RPMI7951 (cell line): ENCODE measurements at places on chromosomes 2 and 18. TPM values are rescaled to one million over a fixed set of nuclear protein-coding genes. Genes with fewer than 3 reads are reported as not detected.

- no peak for DNase-seq
Measured at GRCh38 chr2:42767080-42767898, 3.4 kb upstream of the OXER1 start.

DNA sequence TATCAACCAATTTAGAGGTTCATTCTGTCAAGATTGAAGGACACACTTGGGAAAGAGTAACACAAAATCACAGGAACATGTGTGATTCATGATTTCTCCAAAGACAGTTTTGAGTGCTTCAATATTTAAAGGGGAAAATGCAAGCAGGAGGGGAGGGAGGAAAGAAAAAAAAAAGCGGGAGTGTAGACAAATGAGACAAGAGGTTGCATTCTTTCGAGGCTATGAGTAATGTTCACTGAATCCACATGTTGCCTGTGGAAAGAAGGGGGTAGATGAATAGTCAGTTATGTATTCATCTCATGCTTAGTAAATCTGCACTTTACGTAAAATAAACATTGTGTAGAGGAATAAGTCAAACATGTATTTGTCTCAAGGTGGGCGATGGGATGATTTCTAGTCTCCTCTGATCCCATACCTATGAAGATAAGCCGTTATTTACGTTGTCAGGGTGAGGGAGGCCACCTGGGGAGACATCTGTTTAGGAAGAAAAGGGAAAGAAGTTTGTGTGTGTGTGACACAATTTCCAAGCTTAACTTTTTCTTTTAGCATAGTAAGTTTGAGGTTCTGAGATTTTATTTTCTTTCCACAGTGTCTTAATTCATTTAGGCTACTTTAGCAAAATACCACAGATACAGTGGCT, 211.0 kb upstream of the ZC3H15 start:
- DNase-seq, result peak; percentile 5

- no peak for DNase-seq
Measured at GRCh38 chr2:26598336-26598995, 42.7 kb downstream of the CIB4 start.

GRCh38 chr2:177225965-177226360, 13.4 kb downstream of the HNRNPA3 start:
- no peak for DNase-seq

DNA sequence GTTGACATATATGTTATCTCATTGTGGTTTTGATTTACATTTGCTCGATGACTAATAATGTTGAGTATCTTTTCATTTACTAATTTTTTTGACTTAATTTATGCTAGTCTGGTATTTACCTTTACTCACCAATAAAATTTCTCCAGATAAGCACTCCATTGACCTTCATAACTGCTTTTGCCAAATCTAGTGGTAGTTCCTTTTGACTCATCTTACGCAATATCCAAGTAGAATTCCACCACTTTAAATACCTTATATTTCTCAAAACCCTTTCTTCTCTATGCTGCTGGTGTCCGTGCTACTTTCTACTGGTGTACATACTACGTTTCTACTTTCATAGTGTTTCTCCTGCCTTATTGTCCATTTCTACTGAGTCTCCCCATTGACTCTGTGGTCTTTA, 407.6 kb upstream of the SPHKAP start:
- no peak for DNase-seq

- DNase-seq, result peak; percentile 86
Measured at GRCh38 chr2:73385504-73386341, at the start of gene ALMS1. TSS of gene ALMS1 (plus strand) at chr2:73385836. CDS start at chr2:73385869, 33 bp downstream.

GRCh38 chr2:136363900-136364299, 246.0 kb upstream of the CXCR4 start:
- DNase-seq, result no peak

DNA sequence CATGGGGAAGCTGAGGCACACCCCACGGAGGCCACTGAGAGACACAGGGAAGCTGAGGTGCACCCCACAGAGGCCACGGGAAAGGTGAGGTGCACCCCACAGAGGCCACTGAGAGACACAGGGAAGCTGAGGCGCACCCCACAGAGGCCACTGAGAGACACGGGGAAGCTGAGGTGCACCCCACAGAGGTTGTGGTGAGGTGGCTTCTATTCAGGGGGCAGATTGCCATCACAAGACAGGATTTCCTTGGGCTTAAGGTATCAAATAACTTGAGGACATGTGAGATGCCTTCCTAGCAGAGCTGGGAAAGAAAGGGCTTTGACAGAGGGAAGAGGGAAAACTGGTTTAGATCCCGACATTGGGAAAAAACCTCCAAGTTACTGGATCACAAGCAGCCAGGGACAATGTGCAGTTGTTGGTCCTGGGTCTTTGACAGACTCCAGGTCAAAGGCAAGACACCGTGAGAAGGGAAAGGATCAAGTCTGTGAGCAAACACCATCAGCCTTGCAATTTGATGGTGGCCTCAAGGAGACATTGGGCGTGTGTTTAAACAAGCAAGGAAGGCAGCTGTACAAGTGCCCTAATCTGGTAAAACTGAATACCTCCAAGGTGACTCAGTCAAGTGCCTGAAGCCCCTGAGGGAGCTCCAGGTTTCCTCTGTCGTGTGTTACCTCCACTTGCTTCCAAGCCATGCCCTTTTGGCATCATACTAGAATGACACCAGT, 133.2 kb upstream of the EPAS1 start:
- DNase-seq, result peak; percentile 78

- peak; percentile 13 for DNase-seq
Measured at GRCh38 chr2:190637281-190637734, 11.6 kb upstream of the NAB1 start.

- DNase-seq, result peak; percentile 22
Measured at GRCh38 chr18:8765783-8766463, 60.6 kb downstream of the MTCL1 start.

DNA sequence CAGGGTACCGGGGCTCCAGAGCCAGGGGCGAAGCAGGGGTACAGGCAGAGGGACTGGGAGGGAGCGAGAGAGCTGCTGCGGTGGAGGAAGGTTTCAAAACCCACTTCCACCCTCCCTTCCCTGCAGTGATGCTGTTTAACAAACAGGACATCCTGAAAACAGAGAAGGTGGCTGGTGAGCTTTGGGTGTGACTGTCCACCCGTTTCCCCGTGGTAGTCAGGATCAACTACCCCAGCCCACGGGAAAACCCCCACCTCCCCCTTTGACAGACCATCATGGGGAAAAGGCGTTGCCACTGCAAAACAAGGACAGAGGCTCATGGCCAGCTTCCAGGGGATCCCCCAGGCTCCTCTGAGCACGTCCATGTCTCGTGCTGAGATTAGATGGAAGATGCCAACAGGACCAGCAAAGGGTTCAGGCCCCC, 12.9 kb downstream of the TMEM185B start:
- DNase-seq, result no peak

DNA sequence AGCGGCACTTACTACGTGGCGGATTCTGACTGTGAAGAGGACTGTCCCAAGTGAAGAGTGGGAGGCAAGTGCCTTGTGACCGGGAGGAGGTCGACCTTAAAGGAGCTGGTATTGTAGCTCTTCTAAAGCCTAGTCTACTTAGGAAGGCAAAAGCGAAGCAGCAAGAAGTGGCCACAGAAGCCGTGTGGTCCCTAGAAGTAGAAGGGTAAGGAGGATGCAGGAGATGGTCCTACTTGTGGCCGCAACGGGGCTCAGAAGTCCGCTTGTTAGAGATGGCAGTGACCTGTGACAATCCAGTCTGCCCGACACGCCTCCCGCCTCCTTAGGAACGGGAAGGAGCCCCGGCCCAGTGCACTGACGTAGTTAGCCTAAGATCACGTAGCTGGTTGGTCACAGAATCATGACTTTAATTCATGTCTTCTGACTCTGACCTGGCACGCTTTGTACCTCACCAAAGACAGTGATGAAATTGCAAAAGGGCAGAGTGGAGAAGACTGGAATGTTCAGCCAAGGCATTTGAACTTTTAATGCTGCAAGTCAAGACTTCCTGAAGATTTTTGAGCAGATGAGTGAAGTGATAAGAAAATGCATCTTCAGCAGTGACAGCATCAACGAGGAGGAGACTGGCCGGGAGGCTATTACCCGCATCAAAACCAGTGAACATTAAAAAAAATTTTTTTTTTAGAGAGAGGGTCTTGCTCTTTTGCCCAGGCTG, 749 bp upstream of the EIF2AK3 start:
- DNase-seq, result peak; percentile 96

DNA sequence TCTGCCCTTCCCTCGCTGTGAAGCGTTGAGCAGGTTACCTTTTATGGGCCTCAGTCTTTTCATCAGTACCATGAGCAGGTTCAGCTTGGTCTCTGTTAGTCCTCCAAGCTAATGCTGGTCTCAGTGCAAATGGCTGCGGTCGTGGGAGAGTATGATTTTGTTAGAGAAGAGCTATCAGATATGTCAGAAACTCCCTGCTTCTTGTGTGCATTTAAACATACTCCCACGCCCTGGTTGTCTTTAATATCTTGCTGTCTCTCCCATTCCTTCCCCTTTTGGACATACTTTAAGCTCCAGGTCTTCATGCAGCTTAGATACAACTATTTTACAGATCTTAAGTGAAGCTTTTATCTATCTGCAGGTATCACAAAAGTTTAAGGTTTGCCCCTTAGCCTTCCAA, 62.9 kb downstream of the EFR3B start:
- DNase-seq, result no peak

DNA sequence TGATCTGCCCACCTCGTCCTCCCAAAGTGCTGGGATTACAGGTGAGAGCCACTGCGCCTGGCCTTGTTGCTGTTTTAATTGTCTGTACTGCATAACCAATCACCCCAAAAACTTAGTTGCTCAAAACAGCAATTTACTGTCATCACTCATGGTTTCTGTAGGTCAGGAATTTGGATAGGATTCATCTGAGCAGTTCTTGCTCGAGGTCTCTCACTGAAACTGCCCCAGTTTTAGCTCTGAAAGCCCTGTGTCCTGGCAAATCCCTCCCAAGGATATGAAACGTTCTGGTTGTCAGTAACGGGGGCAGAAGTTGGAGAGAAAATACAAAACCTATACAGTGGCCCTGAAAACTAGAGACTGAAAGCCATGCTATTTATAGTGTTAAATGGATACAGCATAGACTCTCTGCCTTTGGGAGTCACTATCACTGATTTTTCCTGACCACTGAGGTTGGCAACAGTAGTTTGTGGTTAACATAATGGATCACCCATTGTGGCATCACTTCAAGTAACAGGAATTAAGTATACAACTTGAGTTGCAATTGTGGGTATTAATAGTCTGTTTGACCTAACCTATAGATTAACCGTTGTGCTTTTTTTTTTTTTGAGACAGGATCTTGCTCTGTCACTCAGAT, 27.2 kb upstream of the ERICH2 start:
- DNase-seq, result peak; percentile 7

- DNase-seq, result no peak
Measured at GRCh38 chr2:29615841-29616240, 305.5 kb downstream of the ALK start.

DNA sequence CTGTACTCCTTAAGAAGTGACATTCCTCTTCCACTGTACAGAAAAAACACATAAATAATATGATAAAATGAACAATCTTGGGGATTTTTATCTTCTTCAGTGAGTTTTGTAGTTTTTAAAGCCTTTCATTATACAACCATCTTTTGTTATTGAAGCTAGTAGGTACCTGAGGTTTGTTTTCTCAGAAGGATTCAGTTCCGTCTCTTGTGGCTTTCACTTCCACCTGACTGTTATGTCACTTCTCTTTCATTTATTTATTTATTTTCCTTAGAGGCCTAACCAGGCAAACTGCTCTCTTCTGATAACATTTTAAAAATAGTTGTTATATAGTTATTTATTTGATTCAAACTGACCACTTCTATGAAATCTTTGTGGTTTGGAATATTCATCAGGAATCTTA, 464.2 kb downstream of the CCDC85A start:
- no peak for DNase-seq

DNA sequence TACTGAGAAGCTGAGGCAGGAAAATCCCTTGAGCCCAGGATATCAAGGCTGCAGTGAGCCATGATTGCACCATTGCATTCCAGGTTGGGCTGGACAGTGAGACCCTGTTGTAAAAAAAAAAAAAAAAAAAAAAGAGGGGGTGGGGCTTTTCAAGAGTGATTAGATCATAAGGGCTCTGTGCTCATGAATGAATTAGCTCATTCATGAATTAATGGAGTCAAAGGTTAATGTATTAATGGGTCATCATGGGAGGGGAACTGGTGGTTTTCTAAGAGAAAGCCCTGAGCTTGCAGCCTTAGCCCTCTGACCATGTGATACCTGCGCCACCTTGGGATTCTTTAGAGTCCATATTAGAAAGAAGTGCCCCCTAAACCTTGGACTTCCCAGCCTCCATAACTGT, 4.5 kb downstream of the SLC19A3 start:
- DNase-seq, result no peak

DNA sequence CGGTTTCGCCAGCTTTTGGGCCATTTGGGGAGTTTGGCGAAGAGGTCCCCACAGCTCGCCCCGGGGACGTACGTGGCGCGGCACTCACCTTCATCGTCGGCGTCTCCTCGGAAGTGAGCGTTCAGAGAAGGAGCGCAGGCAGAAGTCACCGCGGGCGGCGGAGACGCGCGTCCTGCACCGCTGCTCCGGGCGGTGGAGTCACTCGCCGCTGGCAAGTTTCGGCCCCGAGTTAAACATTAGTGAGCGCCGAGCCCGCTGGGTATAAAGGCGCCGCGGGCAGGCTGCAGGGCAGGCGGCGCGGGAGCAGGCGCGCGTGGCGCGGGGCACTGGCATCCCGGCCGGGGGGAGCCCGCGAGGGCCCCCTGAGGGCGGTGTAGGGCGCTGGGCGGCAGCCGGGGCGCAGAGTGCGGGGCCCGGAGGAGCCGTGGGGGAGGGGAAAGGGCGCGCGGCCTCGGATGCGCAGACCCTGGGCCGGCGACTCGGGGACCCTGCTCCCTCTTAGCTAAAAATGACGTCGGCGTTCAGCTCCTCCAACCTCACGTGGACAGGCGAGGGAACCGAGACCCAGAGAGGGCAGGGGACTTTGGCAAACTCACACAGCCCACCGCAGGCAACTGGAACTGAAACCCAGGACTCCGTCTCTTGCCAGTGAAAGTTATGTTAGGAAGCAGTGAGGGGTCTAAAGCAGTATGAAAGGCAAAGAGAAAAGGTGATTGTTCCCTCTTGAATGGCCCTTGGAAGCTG, at the start of gene DPP4:
Gene DPP4 (minus strand): TSS at position 328 of the 744 bp plus-strand sequence. CDS start 234 bp downstream, at position 94.
- peak; percentile 26 for DNase-seq

DNA sequence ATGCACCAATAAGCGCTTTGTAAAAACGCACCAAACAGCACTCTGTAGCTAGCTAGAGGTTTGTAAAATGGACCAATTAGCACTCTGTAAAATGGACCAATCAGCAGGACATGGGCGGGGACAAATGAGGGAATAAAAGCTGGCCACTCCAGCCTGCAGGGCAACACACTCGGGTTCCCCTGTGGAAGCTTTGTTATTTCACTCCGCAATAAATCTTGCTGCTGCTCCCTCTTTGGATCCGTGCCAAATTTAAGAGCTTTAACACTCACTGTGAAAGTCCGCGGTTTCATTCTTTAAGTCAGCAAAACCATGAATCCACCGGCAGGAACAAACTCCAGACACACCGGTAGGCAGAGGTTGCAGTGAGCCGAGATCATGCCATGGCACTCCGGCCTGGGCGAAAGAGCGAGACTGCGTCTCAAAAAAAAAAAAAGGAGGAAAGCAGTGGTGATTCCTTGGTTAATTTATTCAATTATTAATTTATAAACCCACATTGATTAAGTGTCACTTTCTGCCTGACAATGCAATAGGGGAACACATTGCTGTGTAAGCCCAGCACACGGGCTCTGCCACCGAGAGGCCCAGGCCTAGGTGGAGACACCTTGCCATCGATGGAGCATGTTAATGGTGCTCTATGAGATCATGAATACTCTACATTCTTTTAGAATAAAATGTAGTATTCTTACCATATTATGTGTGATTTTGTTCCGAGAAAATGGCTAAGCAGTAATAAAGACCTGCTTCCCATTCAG, 687.6 kb upstream of the HS6ST1 start:
- DNase-seq, result no peak

CCDC85A gene
- total RNA-seq, result not detected in 2 replicates

RAMP1 gene
- total RNA-seq, result 6.2 and 18.6 TPM in 2 replicates

ASPRV1 gene
- total RNA-seq, result 0.12 and 0.68 TPM in 2 replicates

CAVIN2 gene
- not detected in 2 replicates for total RNA-seq

CCDC121 gene
- total RNA-seq, result 1.8 and 2.2 TPM in 2 replicates

TCF23 gene
- not detected in 2 replicates for total RNA-seq

FLACC1 gene
- 1.3 and 1.5 TPM in 2 replicates for total RNA-seq
